IPS-NIHi11 (cell line): ENCODE measurements at places on chromosomes 16 and 17.
A peak's percentile ranks its signal among the peaks of the same experiment; 100 is the strongest.

DNA sequence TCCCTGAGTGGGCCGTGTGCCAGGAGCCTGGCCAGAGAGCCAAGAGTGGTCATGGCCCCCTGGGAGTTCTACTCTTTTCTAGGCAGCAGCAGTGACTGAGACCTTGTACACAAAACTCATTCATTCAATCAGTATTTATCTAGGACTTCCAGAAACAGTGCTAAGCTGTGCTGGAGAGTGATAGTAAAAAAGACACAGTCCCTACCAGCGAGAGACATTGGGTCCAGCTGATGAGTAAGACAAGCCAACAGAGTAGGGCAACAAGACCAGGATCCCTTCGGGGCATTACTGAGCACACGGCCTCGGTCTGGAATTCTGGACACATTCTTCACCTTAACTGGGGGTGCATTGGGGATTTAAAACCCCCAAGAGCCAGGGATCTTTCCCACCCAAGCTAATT is 20.2 kb downstream of the CBX4 start:
- no peak for DNase-seq

GRCh38 chr16:85690469-85691064 is 1.8 kb upstream of the GINS2 start:
- DNase-seq = no peak

DNA sequence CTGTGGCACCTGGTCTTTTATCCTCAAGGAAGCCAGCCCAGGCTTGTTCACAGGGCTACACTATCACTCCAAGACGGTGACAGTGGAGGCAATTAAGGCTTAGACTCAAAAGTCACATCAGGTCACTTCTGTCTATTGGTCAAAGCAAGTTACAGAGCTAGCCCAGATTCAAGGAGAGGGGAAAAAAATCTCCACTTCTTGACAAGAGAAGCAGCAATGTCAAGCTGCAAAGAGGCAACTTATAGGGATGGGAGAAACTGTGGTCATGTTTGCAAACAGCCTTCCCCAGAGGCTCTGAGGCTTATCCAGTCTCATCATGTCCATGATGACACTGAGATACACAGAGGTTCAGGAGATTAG is 31.6 kb downstream of the SERPINF1 start:
- no peak for DNase-seq

GRCh38 chr16:57801809-57802340 is 416 bp downstream of the KIFC3 start:
- DNase-seq = no peak

DNA sequence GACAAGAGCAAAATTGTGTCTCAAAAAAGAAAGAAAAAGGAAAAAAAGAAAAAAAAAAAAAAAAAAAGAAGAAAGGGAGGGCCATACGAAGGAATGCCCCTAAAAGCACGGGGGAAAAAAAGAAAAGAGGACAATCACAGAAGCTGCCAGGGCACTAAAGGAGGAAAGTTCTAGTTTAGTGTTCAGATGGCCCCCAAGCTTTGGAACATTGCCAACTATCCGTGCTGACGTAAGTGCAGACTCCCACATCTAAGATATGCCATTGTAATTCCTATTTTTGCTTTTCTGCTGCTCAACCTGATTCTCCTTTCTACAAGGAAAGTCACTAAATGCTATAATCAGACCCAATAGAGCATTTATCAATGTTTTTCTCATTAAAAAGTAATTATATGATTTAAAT is 842.1 kb downstream of the KCNJ2 start:
- no peak for DNase-seq

DNA sequence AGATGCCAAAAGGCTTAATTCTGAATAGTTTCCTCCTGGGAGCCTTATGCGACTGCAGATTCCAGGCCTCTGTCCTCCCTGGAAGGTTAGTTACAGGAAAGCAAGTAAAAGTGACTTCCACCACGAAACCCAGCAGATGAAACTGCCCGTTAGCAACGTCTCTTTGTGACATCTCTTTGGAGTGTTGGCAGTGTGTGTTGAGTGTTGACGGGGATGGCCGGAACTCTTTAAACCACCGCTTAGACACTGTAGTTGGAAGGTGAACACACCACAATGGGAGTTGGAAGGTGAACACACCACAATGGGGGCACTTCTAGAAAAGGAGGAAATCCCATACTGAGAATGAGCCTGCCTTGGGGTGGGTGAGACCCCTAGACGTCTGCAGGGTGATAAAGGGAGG is 858 bp downstream of the SKAP1 start:
- no peak for DNase-seq

- DNase-seq = peak; percentile 85
Measured at GRCh38 chr16:88747588-88748301, 37.3 kb downstream of the PIEZO1 start.
